GM19239 (cell line): ENCODE measurements at places on chromosomes 1 and 21.

GRCh38 chr1:234154320-234155251 lies 218.7 kb upstream of the COA6 start:
- DNase-seq, result peak; percentile 28

- DNase-seq, result no peak
Observed at GRCh38 chr1:236725668-236726067, 39.4 kb downstream of the ACTN2 start.

GRCh38 chr1:153231363-153231762 lies 14.0 kb downstream of the PRR9 start:
- no peak for DNase-seq

GRCh38 chr1:206537141-206537540 lies 29.8 kb downstream of the RASSF5 start:
- no peak for DNase-seq

DNA sequence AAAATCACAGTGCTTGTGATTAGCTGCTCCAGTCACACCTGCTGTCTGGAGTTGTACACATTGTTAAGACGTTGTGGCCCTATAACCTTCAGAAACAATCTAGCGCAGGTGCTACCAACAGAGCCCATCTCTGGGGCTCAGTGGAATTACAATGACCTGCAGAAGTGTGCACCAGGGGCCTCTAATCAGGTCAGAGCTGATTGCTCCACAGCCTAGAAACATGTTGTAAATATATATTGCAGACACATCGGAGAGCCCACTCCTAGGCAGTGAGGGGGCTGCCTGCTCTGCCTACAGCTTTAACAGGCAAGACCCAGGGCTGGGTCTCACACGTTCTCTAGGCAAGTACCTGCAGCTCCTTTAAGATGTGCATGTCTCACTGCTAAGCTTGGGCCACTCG lies 302.0 kb downstream of the SIPA1L2 start:
- DNase-seq, result no peak

- DNase-seq, result no peak
Observed at GRCh38 chr21:44696572-44696971, 400 bp upstream of the KRTAP10-12 start.

GRCh38 chr1:181504399-181504842 lies 21.1 kb downstream of the CACNA1E start:
- DNase-seq, result peak; percentile 45

- no peak for DNase-seq
Observed at GRCh38 chr21:43276811-43277210, 108.0 kb downstream of the CRYAA start.

DNA sequence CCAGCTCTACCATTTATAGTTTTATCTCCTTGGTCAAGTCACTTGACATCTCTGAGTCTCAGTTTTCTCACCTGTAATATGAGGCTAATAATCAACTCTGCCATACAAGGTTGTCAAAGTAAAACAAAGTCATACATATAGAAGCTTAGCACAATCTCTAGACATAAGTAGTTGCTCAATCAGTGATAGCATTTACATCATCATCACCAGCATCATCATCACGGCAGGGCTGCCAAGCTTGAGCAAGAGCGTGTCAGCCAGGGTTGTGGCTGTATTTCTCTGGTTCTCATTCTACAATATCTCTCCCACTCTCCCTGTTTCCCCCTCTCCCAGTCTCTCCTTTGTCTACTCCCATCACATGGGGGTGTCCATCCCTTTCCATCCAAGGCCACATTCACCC lies 41.7 kb upstream of the COA6 start:
- no peak for DNase-seq

DNA sequence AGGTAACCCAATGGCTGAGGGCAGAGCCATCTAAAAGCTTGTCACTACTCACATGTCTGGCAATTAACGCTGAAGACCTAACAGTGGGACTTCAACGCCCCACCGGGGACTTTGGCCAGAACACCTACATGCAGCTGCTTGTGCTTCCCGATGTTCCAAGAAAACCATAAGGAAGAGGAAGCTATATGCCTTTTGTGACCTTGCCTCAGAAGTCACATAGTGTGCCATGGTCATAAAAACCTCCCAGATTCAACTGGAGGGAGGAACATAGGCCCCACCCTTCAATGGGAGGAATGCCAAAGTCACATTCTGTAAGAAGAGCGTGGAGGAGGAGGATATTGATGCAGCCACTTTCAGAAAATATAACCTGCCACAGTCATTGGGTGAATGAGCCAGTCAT lies 147.8 kb upstream of the MAGI3 start:
- no peak for DNase-seq

DNA sequence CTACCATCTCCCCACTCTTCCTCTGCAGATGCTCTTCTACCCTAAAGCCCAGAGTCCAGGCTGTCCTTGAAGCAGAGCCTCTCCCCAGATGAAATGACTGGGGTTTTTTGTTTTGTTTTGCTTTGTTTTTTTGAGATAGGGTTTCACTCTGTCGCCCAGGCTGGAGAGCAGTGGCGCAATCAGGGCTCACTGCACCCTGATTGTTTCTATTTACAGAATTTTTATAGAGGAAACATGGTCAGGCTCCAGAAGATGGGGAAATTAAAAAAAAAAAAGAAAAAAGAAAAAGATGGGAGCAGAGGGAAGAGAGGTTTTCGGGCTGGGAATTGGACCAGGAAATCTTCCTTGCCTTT lies 43.7 kb upstream of the ZNF281 start:
- no peak for DNase-seq

DNA sequence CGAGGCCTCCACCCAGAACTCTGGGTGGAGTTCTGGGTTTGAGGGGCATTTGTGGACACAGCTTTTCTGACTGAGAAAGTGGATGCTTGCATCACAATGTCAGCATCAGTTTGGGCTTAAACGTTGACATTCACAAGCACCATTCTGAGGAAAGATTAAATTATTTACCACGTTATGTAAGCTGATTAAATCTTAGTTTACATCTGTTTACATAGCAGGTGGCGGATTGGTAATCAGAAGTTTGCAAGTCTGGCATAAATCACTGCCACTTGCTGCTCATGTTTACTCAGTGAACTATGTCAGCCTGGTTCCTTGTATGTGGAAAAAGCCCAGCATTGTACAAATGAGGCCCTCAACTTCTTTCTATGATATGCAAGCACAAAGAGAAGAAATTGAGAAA lies 310.1 kb downstream of the PAPPA2 start:
- DNase-seq, result no peak
